GM10248 (cell line): ENCODE measurements at places on chromosomes 13 and 19.

DNA sequence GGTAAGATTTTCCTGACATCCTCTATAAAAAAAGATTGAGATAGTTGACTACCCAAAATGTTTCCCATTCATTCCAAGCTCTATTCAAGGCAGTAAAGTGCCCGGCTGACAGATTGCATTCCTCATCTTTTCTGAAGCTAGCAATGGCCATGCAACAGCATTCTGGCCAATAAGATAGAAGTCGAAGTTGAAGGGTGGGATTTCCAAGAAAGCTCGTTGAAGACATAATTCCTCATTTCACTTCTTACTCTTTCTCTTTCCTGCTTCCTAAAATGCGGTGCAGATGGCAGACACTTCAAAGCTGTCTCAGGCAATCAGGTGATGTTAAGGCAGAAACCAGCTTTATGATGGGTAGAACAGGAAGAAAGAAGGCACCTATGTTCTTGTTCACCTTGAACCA lies 13.4 kb upstream of the ALOX5AP start:
- no peak for DNase-seq

GRCh38 chr19:21109116-21109515 lies 27.1 kb downstream of the ZNF714 start:
- DNase-seq: no peak

GRCh38 chr13:112101360-112101930 lies 34.5 kb downstream of the SOX1 start:
- DNase-seq: no peak

- DNase-seq: no peak
Measured at GRCh38 chr13:105220063-105220462, 1315.4 kb downstream of the EFNB2 start.

DNA sequence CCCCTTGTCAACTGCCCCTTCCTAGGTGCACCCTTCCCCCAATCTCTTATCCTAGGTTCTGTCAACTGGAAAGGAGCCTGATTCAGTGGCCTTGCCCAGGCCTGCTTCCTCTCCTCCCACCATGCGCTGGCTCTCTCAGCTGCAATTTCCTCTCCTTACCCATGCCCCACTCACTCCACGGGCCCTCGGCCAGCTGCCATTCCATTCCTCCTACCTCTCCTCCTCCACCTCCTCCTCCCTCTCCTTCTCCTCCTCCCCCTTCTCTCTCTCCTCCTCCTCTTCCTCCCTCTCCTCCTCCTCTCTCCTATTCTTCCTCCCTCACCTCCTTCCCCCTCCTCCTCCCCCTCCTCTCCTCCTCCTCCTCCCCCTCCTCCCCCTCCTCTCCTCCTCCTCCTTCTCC lies 9.6 kb upstream of the TIMM44 start:
- no peak for DNase-seq
